ENCODE measurements at places on chromosomes 2 and 18. TPM values are rescaled to one million over a fixed set of nuclear protein-coding genes. Genes with fewer than 3 reads are reported as not detected.

The PARD3B gene
- 7.6 TPM for total RNA-seq

The CAPG gene
- 417 TPM for total RNA-seq

The METTL4 gene
- total RNA-seq, result 23.9 TPM

The C1QL2 gene
- total RNA-seq, result not detected

The PAX8 gene
- total RNA-seq, result 6.4 TPM

The SPAG16 gene
- 31.7 TPM for total RNA-seq

The GDF7 gene
- total RNA-seq, result 0.04 TPM

The CYP27A1 gene
- total RNA-seq, result 2.0 TPM

The LIMS4 gene
- total RNA-seq, result 1.4 TPM

The IL36A gene
- total RNA-seq, result not detected

The SMYD1 gene
- total RNA-seq, result not detected

The ATL2 gene
- total RNA-seq, result 66.4 TPM

The SDC1 gene
- 128 TPM for total RNA-seq

The KYNU gene
- 44.5 TPM for total RNA-seq

The CDH19 gene
- total RNA-seq, result not detected

The FKBP1B gene
- 4.6 TPM for total RNA-seq

The MYCN gene
- total RNA-seq, result not detected

The AMER3 gene
- not detected for total RNA-seq

The CLIP4 gene
- 107 TPM for total RNA-seq

The GRHL1 gene
- total RNA-seq, result 10.6 TPM

The EGR4 gene
- not detected for total RNA-seq

The FNDC4 gene
- 5.3 TPM for total RNA-seq

The SKOR2 gene
- not detected for total RNA-seq

Data from PC-9 (cell line).